SK-N-SH (cell line): ENCODE measurements at places on chromosomes 3 and 15.
A peak's percentile ranks its signal among the peaks of the same experiment; 100 is the strongest.

- H3K36me3 ChIP-seq: no peaks in the 10 kb centered on the region
- no peaks in the 10 kb centered on the region for H3K27me3 ChIP-seq
- no peak for DNase-seq
- H3K4me1 ChIP-seq: no peaks in the 10 kb centered on the region
- H3K4me3 ChIP-seq: no peak overlapping the region
Observed at GRCh38 chr3:110568246-110568645, 503.4 kb upstream of the NECTIN3 start.

GRCh38 chr3:47716656-47717055, 65.0 kb downstream of the SMARCC1 start:
- no peak overlapping the region for H3K27ac ChIP-seq
- H3K4me1 ChIP-seq: no peaks in the 10 kb centered on the region
- DNase-seq: no peak
- H3K4me3 ChIP-seq: no peak overlapping the region
- no peaks in the 10 kb centered on the region for H3K27me3 ChIP-seq

GRCh38 chr3:88061746-88062145, 2.7 kb downstream of the ZNF654 start:
- peaks cover 7% of the 10 kb centered on the region for H3K36me3 ChIP-seq
- H3K4me3 ChIP-seq: no peak overlapping the region
- H3K4me1 ChIP-seq: peaks cover 15% of the 10 kb centered on the region; the same call in 1 of the 2 replicates

GRCh38 chr15:26634319-26634718, 138.5 kb downstream of the GABRB3 start:
- H3K4me3 ChIP-seq: no peak overlapping the region
- no peaks in the 10 kb centered on the region for H3K27me3 ChIP-seq
- no peak for DNase-seq
- no peaks in the 10 kb centered on the region for H3K36me3 ChIP-seq

GRCh38 chr15:88624971-88625490, 3.9 kb downstream of the AEN start:
- H3K27ac ChIP-seq: no peak overlapping the region
- peaks cover 51% of the 10 kb centered on the region for H3K36me3 ChIP-seq
- no peak overlapping the region for H3K4me3 ChIP-seq
- H3K27me3 ChIP-seq: no peaks in the 10 kb centered on the region
- H3K4me1 ChIP-seq: peaks cover 17% of the 10 kb centered on the region
- DNase-seq: no peak

DNA sequence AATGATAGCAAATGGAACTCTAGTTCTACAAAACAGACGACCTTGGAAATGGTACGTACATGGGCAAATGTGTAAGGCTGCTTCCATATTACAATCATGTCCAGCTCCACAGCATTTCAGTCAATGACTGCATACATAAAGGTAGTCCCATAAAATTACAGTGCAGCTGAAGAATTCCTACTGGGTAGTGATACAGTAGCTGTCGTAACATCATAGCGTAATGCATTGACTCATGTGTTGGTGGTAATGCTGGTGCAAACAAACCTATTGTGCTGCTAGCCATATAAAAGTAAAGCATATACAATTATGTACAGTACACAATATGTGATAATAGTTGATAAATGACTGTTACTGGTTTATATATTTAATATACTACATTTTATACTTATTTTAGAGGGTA, 18.5 kb downstream of the TTC23 start:
- H3K4me1 ChIP-seq: no peaks in the 10 kb centered on the region
- DNase-seq: no peak
- no peaks in the 10 kb centered on the region for H3K27me3 ChIP-seq
- H3K27ac ChIP-seq: no peak overlapping the region

- no peaks in the 10 kb centered on the region for H3K4me1 ChIP-seq
- H3K27me3 ChIP-seq: no peaks in the 10 kb centered on the region
- H3K27ac ChIP-seq: no peak overlapping the region
Observed at GRCh38 chr3:21551019-21551418, 200.0 kb downstream of the ZNF385D start.

DNA sequence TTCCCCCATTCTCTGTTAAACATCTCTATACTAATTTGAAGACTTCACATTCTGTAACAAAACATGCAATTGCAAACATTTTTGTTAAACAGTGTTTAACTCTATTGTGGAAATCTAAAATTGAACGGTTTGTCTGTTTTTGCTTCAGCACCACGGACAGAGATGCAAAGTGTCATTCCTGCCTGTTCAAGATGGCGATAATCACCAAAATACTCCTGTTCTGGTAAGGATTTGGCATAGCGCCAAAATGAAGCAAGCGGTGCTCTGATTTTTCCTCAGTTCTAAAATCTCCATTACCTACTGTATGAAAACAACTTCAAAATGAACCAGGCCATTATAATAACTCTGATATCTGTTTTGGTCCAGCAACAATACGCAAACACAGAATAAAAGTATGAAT, 129.7 kb upstream of the TUSC7 start:
- no peak overlapping the region for H3K4me3 ChIP-seq
- no peaks in the 10 kb centered on the region for H3K27me3 ChIP-seq
- H3K4me1 ChIP-seq: no peaks in the 10 kb centered on the region
- H3K36me3 ChIP-seq: no peaks in the 10 kb centered on the region

DNA sequence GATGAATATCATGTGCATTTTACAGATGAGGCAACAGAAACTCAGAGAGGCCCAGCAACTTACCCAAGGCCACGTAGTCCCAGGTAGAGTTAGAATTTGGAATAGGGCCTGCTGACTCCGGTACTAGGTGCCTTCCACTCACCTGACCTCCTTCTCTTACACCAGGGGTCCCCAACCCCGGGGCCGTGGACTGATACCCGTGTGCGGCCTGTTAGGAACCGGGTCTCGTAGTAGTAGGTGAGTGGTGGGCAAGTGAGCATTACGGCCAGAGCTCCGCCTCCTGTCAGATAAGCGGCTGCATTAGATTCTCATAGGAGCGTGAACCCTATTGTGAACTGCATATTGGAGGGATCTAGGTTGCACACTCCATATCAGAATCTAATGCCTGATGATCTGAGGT, 64.8 kb downstream of the SMAD3 start:
- peaks cover 21% of the 10 kb centered on the region for H3K4me1 ChIP-seq
- no peak overlapping the region for H3K4me3 ChIP-seq
- H3K27ac ChIP-seq: no peak overlapping the region
- DNase-seq: no peak
- H3K27me3 ChIP-seq: no peaks in the 10 kb centered on the region
- H3K36me3 ChIP-seq: no peaks in the 10 kb centered on the region

DNA sequence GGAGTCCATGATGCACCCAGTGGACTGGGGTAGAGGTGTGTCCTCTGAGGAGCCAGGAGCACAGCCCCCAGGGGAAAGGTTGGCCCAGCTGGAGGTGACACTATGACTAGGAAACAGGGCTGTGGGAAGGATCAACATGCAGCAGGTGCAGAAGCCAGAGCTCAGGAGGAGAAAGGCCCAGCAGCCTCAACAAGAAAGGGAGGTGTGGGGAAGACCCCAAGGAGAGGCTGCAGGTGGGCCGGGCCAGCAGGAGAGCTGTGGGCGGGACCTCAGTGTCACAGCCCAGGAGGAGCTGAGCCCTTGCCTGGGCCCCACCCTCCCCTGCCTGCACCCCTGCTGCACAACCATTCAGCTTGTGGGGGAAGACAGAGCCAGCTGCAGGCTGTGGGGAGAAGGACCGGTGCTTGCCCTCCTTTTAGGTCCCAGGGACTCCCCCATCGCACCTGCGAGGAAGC, 18.4 kb upstream of the KLF13 start:
- no peaks in the 10 kb centered on the region for H3K36me3 ChIP-seq
- no peak overlapping the region for H3K27ac ChIP-seq
- H3K27me3 ChIP-seq: peaks cover 8% of the 10 kb centered on the region; the same call in 1 of the 2 replicates
- no peak overlapping the region for H3K4me3 ChIP-seq
- H3K4me1 ChIP-seq: no peaks in the 10 kb centered on the region
- DNase-seq: no peak

- no peak overlapping the region for H3K27ac ChIP-seq
- no peaks in the 10 kb centered on the region; the same call in 1 of the 2 replicates for H3K4me1 ChIP-seq
- H3K36me3 ChIP-seq: no peaks in the 10 kb centered on the region
- H3K4me3 ChIP-seq: no peak overlapping the region
- H3K27me3 ChIP-seq: no peaks in the 10 kb centered on the region
Observed at GRCh38 chr3:102511639-102512038, 76.8 kb downstream of the ZPLD1 start.

DNA sequence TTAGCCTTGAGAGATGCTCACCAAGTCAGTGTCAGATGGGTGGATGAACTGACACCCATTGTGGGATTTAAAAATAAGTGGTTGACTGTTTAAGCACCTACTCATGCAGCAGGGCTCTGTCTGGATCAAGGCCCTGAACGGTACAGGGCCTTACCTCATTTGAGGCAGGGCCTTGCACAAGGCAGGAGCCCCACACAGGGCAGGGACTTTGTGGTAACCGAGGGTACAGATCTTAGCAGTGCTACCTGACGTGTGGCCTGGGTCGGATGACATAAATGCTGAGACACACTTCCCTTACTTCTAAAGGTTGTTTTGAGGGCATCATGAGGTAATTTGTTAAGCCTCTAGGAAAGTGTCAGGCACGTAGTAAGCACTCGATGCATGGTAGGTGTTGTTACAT, 59.5 kb upstream of the PLXNA1 start:
- peaks cover 38% of the 10 kb centered on the region for H3K4me1 ChIP-seq
- no peaks in the 10 kb centered on the region for H3K27me3 ChIP-seq
- H3K36me3 ChIP-seq: peaks cover 7% of the 10 kb centered on the region
- DNase-seq: no peak

GRCh38 chr15:95996494-95996893, 334.0 kb upstream of the NR2F2 start:
- H3K4me3 ChIP-seq: no peak overlapping the region
- no peak for DNase-seq
- H3K27me3 ChIP-seq: no peaks in the 10 kb centered on the region
- H3K36me3 ChIP-seq: no peaks in the 10 kb centered on the region
- no peaks in the 10 kb centered on the region for H3K4me1 ChIP-seq
- no peak overlapping the region for H3K27ac ChIP-seq

- H3K27me3 ChIP-seq: no peaks in the 10 kb centered on the region
- peaks cover 3% of the 10 kb centered on the region for H3K36me3 ChIP-seq
- H3K27ac ChIP-seq: no peak overlapping the region
- H3K4me3 ChIP-seq: no peak overlapping the region
Observed at GRCh38 chr3:79406175-79406574, 361.6 kb downstream of the ROBO1 start.

- no peak overlapping the region for H3K4me3 ChIP-seq
- no peak overlapping the region for H3K27ac ChIP-seq
- no peak for DNase-seq
- H3K27me3 ChIP-seq: no peaks in the 10 kb centered on the region
- H3K4me1 ChIP-seq: no peaks in the 10 kb centered on the region
Observed at GRCh38 chr3:134282659-134283047, 32.0 kb upstream of the RYK start.

GRCh38 chr15:78050441-78050809, 27.1 kb downstream of the TBC1D2B start:
- no peaks in the 10 kb centered on the region for H3K27me3 ChIP-seq
- peaks cover 52% of the 10 kb centered on the region for H3K4me1 ChIP-seq
- no peak overlapping the region for H3K4me3 ChIP-seq
- H3K27ac ChIP-seq: peak overlapping the region; percentile 63; the same call in 1 of the 2 replicates
- no peak for DNase-seq

- DNase-seq: no peak
- no peaks in the 10 kb centered on the region for H3K36me3 ChIP-seq
- H3K27me3 ChIP-seq: no peaks in the 10 kb centered on the region
Observed at GRCh38 chr3:196227629-196228493, 11.5 kb downstream of the SLC51A start.

DNA sequence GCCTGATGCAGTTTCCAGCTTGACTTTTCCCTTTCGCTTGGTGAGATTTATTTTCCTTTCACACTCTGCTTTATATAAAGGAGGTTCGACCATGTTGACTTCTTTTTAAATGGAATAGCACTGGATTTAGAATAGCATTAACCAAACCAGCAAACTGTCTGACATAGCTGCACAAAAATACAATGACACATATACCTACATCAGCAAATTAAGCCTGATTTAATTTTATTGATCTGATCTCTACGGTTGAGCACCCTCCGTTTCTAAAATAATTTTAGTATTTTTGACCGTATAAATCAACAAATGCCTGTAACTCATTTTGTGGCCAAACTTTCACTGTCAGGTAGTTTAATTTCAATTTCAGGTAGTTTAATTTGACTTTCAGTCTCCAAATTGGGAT, 5.8 kb upstream of the EIF5A2 start:
- no peak for DNase-seq
- no peak overlapping the region for H3K27ac ChIP-seq
- H3K27me3 ChIP-seq: no peaks in the 10 kb centered on the region
- no peaks in the 10 kb centered on the region for H3K36me3 ChIP-seq

DNA sequence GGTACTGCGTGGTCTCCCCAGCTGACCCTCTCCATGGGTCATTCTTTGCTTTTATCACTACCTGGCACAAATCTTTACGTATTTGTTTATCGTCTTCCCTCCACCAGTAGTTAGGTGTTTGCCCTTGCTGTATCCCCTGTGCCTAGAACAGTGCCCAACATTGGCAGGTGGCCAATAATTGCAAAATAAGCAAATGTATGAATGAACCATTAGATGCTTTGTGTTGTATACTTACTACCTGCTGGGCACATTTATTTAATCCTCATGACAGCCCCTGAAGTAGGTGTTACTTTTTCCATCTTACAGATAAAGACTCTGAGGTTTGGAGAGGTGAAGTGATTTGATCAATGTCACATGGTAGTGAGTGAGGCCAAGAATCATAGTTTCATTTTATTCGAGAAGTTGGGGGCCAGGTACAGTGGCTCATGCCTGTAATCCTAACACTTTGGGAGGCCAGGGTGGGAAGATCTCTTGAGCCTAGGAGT, 2.0 kb upstream of the TWF2 start:
- no peak overlapping the region for H3K4me3 ChIP-seq
- no peaks in the 10 kb centered on the region for H3K27me3 ChIP-seq
- no peaks in the 10 kb centered on the region; the same call in 1 of the 2 replicates for H3K36me3 ChIP-seq

GRCh38 chr15:45921376-45921775, 286.5 kb downstream of the SQOR start:
- no peak overlapping the region for H3K27ac ChIP-seq
- no peaks in the 10 kb centered on the region for H3K27me3 ChIP-seq
- no peaks in the 10 kb centered on the region; the same call in 1 of the 2 replicates for H3K4me1 ChIP-seq
- no peaks in the 10 kb centered on the region for H3K36me3 ChIP-seq

DNA sequence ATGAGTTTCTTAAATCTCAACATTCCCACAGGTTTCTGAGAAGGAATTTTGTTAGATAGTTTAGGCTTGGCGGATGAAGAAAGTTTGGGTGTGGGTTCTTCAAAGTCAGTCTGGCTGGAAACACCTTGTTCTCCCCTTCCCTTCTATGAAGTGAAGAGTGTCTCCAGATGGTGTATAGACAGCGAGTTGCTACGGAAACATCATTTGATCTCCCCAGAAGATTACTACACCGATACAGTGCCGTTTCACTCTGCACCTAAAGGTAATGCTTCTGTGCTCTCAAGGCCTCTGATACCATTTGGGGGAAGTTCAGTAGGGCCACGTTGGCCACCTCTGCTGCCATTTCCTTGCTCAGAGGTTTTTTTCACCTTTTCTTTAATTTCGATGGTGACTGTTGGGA, 20.6 kb downstream of the DLEC1 start:
- H3K4me3 ChIP-seq: no peak overlapping the region
- no peak for DNase-seq
- no peaks in the 10 kb centered on the region for H3K36me3 ChIP-seq
- no peak overlapping the region for H3K27ac ChIP-seq

GRCh38 chr3:105745046-105745445, 123.8 kb downstream of the CBLB start:
- H3K27me3 ChIP-seq: no peaks in the 10 kb centered on the region
- H3K36me3 ChIP-seq: peaks cover 26% of the 10 kb centered on the region
- DNase-seq: no peak
